Spinal cord (tissue), 10 donors: ENCODE measurements at places on chromosomes 12 and 14.

DNA sequence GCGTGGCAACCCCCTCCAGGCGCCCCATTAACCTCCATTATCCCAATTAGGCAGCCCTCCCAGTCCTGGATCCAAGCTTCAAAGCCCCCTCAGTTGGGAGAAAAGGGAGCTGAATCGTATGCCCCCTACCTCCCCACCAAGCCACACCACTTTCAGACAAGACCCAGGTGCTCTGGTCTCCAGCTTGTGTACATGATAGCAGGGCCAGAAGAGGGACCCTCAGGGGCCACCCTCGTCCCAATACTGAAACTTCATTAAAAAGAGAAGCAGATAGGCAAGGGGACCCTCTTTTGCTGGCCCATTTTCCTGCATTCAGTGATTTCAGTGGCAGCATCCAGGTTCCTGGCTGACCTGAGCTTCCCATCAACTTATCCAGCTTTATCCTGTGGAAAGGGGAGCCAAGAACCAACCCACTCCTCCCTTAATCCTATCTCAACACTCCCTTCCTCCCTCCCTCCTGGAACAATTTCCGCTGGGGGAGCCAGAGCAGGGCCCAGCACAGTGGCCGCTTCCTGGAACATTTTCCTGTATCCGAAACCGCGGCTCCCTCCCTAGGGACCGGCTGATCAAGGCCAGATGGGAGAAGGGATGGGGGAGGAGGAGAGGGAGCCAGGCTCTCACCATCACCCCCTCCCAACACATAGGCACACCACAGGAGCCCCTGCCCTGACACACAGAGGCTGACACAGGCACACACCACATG, 9.5 kb upstream of the SP7 start:
- no peak for DNase-seq

DNA sequence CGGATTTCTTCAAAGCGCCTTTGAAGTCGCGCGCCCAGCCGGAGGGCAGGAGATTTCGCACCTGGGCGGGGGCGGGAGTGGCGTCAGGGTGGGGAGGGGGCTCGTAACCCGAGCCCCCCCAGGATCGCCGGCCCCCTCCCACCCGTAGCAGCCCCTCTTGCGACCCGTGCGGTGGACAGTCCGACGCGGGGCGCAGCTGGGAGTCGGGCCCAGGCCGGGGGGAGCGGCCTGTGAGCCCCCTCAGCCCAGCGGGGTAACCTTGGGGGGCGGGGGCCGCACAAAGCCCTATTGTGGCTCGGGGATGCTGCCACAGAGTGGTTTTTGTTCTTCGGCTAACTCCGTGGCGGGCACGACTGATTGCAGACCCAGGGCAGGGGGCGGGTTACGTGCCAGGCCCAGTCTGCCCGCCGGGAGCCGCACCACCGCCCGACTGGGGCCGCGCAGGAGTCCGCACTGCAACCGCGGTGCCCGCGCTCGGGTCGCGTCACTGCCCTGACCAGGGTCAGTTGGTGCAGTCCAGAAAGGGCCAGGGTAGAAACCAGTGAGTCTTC, 4.2 kb upstream of the AAAS start:
- peak; percentile 64 for DNase-seq

DNA sequence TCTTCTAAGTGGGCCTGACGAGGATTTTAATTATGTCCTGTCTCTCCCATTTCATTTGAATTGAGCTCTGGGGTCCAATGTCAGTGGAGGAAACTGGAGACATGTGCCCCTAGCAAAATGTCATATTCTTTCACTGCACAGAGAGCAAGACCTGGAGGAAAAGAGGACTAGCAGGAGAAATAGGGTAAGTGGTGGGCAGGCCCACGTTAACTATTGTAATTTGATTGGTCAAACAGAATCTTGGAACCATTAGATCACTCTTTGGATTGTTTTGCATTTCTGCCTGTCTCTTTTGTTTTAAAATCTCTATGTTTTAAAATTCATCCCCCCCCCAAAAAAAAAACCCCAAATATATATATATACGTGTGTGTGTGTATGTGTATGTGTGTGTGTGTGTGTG, 113.9 kb upstream of the PELI2 start:
- DNase-seq: no peak

DNA sequence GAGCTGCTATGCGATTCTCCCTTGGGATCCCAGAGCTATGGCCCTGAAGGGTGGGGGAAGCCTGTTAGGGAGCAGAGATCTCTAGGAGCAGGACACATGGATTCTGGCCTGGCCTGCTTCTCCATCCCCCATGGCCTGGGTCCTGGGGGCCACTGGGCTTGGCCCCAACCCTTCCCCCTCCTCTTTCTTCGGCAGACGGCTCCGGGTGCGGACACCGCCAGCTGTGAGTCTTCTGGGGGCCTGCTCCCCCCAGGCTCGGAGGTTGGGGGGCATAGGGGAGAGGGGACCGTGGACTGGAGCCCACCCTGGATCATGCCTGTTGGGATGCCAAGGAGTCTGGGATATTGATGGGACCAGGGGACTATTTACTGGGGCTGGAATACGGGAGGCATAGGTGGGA, 9.0 kb downstream of the PRPF40B start:
- no peak for DNase-seq

DNA sequence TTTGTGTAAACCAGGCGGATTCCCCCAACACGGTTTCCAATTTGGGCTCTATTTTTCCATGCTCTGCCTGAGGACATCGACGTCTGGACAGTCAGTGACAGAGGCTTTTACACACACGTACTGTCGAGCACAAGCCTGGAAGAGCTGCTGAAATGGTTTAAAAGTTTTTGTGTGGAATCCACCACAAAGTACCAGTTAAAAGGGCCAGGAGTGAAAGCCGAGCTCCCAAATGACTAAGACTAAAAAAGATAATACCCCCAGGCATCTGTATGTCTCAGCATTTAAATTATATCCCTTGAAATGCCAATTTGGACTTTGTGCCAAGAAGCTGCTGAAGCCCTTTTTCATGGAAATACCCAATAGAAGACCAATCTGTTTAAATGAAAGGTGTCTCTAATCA, 173.2 kb downstream of the EGLN3 start:
- peak; percentile 75 for DNase-seq

GRCh38 chr12:21328578-21328977, 6.1 kb downstream of the SLCO1A2 start:
- DNase-seq: no peak

DNA sequence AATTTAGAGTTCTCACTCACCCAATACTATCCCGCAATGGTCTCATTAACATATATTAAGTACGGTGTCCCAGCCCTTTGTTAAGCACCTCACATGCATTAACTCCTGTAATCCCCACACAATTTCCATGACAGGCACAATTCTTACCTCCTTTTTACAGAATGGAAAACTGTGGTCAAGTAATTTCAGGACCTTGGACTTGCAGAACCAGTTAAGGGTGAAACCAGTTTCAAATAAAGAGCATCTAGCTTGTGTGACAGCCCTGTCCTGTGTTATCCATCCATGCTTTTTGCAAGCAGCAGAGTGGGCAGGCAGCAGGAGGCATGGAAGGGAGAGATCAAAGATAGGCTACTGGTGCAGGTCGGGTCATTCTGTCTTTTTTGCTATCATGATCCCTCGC, 470.8 kb downstream of the NELL2 start:
- DNase-seq: no peak

DNA sequence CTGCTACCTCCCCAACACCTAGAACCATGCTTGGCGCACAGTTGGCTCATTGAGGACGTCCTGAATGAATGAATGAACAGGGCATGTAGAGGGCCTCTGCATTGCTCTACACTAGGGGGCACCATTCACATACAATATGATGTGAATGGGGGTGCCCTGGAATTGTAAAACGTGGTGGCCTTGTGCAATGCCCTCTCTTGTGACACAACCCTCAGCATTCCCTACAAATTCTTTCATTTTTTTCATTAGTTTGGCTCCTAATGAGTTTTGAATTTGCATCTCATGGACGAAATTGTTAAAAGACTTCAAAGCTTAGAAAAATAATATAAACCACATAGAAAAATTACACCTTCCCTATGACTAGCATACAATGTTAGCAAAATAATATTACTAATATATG, 2.3 kb upstream of the DIO2 start:
- no peak for DNase-seq

DNA sequence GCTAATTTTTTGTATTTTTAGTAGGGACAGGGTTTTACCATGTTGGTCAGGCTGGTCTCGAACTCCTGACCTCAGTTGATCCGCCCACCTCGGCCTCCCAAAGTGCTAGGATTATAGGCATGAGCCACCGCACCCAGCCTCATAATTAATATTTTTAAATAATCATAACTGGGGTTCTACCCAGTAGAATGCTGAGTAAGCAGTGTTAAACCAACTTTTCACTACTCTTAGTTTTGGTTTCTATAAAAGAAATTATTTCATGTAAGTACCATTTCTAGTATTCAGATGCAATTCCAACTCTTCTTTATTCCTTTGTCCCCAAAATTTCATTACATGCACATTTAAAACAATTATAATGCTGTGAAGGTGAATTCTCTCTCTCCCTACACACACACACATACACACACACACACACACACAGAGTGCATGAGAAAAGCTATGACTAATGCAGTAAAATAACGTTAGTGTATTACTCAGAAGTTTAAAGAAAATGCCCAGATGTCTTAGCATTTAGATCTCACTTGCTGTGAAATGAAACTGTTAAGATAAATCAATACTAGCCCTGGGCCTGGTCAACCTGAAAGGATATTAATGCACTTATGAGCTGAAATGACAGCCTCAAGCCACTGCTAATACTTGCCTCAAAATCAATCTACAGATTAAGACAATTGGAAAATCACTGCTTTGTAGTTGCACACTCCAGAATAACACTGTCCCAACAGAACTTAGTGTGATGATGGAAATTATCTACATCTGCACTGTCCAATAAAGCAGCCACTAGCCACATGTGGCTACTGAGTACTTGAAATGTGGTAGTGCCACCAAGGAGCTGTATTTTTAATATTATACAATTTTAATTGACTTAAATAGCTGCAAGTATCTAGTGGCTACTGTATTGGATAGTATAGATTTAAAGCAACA, 36.0 kb downstream of the PTPN21 start:
- no peak for DNase-seq

DNA sequence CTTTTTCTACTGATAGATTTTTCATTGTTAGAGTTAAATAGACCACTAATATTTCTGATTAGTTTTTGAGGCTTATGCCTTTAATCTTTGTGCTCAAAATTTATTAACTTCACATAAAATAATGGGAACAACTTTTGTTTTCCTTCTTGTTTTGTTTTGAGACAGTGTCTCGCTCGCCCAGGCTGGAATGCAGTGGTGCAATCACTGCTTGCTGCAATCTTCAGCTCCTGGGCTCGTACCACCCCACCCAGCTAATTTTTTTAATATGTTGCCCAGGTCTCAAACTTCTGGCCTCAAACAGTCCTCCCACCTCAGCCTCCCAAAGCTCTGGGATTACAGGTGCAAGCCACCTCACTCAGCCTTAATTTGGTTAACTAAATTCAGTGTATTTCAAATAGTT, 16.8 kb downstream of the SCFD1 start:
- no peak for DNase-seq
